CMK (cell line): ENCODE measurements at places on chromosomes 5 and 9.

- DNase-seq, result no peak
These were observed 42.0 kb downstream of the IQGAP2 start for GRCh38 chr5:76445063-76445462.

- DNase-seq, result no peak
These were observed 76.2 kb upstream of the ZFAND5 start for GRCh38 chr9:72440992-72441847.

- DNase-seq, result no peak
These were observed 112.6 kb upstream of the ZNF608 start for GRCh38 chr5:124859027-124859426.

DNA sequence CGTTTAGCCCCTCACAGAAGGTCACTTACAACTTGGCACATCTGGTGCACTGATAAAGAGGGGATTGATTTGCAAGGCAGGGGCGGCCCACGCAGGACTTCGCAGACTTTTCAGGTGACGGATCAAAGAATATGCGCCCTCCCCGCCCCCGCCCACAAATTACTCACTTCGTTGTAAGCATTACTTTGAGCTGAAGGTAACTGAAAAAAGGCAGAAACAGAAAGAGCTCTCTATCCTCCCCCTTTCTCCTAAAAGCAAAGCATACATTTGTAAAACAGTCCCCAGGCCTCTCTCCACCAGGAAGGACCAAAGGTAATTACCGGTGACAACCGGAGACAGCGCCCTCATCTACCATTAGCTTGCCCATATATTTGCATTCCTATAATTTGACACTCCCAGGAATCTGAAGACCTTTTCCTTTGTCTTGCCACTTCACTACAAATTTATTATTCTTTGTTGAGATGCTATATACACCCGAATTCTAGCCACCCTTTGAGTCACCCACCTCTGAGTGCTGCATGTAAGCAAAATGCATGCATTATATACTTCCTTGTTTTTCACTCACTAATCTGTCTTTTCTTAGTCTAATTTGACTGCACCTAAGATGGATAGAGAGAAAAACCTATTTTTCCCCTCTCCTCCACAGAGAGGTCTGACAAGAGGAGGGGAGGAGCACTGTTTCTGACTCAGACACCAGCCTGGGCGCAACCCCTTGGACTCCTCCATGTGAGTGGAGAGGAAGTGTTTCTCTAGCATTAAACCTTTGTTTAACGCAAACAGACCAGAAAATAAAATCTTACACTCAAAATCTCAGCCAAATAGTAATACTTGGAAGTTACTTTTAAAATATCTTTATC, 74.7 kb upstream of the SPIN1 start:
- DNase-seq, result no peak

- DNase-seq, result no peak
These were observed 63.1 kb downstream of the NACC2 start for GRCh38 chr9:136031741-136032730.

DNA sequence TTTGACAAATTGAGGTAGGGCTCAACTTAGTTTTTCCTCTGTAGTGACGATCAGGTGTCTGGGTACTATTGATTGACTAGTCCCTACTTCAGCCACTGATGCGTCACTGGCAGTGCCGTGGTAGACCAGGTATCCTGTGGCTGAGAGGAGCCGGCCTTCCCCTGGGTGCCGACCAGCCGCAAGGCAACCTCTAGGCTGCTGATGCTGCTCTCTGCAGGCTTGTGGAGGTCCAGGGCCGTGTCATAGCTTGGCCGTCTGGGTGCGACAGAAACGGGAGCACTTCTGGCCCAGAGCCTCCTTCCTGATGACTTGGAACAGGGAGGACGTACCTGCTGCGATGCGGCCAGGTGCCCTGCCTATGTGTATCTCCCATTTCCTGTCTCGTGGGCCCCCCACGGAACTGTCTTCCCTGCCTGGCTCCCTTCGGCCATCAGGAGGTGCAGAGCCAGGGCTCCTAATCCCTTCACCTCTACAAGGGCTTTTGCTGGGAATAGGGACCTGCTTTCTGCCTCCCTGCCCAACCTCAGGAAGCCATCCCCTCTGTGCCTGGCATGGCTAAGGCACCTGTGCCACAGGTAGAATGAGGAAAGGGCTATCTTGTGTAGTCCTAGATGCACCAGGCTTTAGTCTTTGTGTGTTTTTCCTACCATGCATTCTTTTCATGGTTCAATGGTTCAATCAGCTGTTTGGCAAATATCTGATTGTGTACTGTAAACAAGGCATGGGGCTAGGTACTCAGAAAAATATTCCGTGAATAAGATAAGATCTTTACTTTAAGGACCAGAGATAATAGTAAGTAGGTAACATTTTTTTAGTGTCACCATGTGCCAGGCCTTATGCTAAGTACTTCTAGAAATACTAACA, 44.6 kb downstream of the MVB12B start:
- DNase-seq, result no peak

- no peak for DNase-seq
These were observed 21.0 kb downstream of the TIMD4 start for GRCh38 chr5:156942064-156942463.

- DNase-seq, result no peak
These were observed 99.7 kb downstream of the THBS4 start for GRCh38 chr5:80134876-80135275.

- DNase-seq, result no peak
These were observed 37.6 kb downstream of the ROPN1L start for GRCh38 chr5:10479154-10479721.

GRCh38 chr9:123611226-123611625, 255.2 kb downstream of the CRB2 start:
- no peak for DNase-seq

GRCh38 chr5:93590493-93590892, 7.5 kb downstream of the NR2F1 start:
- no peak for DNase-seq
